Activated CD4-positive, alpha-beta T cell treated with anti-CD3 and anti-CD28 coated beads for 36 hours (primary cell): ENCODE measurements at places on chromosomes 4 and X.

- no peak for DNase-seq
Measured at GRCh38 chr4:109921384-109921808, 8.7 kb downstream of the EGF start.

GRCh38 chr4:17093481-17093880 is 195.0 kb upstream of the LDB2 start:
- no peak for DNase-seq

- no peak for DNase-seq
Measured at GRCh38 chr4:4603067-4603466, 61.2 kb upstream of the STX18 start.

GRCh38 chr4:119307606-119308005 is 14.3 kb downstream of the FABP2 start:
- DNase-seq = no peak

DNA sequence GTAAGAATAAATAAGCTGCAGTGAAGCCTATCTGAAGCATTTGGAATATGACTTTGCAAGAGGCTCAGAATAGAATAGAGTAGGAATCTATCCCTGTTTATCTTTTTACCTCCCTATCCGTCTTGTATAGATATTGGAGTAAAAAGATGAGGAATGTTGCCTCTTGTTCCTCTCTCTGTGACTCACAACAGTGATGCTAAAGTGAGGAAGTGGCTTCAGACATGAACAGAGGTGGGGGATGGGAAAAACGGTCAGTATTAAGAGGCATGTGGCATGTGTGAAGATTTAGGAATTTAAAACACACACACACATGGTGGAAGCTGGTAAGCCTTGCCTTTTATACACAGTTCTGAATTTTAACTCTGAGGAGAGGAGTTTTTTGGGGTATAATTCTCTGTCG is 3.8 kb upstream of the DCAF4L1 start:
- DNase-seq = no peak

- peak; percentile 23 for DNase-seq
Measured at GRCh38 chr4:163331629-163332376, 593 bp downstream of the NPY1R start.

DNA sequence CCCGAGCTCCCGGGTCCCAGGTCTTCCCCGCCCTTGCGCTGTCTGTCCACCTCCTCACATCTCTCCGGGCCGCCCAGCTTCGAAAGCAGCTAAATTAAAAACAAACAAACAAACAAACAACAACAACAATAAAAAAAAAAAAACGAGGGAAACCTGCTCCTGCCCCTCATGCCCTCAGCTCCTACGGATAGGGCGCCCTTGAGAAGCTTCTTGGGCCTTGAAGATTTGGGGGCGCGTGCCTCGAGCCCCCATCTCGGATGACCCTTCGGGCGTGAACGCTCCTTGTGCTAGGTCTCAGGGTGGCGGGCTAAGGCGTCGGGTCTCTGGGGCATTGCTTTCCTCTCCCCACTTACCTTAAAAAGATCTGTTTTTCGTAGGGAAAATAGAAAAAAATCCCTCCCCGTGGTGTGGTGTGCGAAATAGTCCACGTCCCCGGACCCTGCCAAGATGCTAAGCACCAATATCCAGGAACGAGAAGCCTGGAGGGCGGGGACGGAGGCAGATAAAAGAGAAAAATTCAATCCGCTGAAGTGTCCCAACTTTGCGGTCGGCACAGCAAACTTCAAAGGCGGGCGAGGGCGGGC is 603 bp downstream of the NDNF start:
- DNase-seq = no peak

- no peak for DNase-seq
Measured at GRCh38 chr4:183863155-183863825, 41.8 kb upstream of the STOX2 start.

DNA sequence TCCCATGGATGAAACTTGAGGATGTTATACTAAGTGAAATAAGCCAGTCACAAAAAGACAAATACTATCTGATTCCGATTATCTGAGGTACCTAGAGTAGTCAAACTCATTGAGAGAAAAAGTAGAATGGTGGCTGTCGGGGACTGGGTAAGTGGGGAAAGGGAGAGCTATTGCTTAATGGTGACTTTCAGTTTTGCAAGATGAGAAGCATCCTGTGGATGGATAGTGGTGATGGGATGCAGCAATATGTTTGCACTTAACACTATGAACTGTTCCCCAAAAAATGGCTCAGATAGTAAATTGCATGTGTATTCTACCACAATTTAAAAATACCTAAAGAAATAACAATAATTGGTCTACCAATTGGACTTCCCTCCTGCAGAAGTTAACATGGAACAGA is 181.5 kb downstream of the SHROOM3 start:
- DNase-seq = no peak

DNA sequence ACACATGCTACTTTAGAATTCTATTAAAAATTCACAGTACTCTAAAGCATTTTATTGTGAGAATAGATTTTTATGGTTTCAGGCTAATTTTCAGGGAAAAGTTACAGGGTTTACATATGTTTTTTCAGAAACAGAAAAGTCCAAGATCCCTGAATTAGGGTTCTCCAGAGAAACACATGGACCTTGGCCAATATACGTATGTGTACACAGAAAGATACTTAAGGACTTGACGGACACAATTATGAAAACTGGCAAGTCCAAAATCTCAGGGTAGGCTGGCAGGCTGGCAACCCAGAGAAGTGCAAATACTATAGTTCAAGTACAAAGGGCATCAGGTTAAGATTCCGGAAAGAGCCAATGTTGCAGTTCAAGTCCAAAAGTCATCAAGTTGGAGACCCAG is 1897.8 kb upstream of the PCDH10 start:
- no peak for DNase-seq

DNA sequence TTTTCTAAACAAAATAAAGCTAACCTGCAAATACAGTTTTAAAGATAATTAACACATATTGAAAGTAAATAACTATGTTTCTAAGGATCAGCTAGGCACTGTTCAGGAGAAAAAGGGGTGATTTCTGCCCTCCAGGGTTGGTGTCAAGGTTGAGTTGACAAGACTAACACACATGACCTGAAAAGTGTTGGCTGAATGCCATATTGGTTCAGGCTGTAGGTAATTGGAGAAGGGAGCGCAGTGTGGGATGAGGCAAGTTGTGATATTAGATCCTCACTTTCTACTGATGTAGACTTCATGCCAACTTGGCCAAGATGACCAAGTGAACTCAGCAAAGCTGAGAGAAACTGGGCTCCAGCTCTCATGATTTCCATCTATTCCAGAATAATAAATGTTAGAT is 42.2 kb downstream of the PPM1K start:
- no peak for DNase-seq

- no peak for DNase-seq
Measured at GRCh38 chrX:109707319-109707718, 25.7 kb downstream of the ACSL4 start.

DNA sequence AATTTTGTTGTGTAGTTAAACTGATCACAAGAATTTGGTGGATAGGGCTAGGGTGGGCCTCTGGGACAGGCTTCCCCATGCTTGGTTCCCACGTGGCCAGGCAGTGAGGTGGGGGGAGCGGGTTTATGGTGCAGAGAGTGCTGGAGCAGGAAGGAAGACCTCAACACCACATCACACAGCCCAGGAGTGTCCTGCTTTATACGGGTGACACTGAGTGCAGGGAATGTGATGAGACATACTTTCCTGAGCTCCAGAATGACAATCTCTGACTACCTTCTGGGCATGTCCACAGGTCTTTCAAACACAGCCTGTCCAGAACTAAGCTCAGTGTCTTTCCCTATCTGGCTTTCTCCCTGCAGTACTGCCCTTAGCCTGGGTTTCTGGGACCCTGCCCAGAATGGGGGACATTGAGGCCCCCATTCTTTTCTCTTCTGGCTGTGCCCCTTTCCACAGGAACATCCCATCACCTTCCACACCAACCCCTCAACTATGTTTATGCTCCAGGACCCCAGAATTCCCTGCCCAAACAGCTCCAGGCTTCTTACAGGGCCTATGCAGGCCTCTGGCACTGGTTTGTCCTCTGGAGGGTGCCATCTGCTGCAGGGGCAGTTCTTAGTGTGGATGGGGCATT is 36.5 kb upstream of the RASL11B start:
- no peak for DNase-seq

DNA sequence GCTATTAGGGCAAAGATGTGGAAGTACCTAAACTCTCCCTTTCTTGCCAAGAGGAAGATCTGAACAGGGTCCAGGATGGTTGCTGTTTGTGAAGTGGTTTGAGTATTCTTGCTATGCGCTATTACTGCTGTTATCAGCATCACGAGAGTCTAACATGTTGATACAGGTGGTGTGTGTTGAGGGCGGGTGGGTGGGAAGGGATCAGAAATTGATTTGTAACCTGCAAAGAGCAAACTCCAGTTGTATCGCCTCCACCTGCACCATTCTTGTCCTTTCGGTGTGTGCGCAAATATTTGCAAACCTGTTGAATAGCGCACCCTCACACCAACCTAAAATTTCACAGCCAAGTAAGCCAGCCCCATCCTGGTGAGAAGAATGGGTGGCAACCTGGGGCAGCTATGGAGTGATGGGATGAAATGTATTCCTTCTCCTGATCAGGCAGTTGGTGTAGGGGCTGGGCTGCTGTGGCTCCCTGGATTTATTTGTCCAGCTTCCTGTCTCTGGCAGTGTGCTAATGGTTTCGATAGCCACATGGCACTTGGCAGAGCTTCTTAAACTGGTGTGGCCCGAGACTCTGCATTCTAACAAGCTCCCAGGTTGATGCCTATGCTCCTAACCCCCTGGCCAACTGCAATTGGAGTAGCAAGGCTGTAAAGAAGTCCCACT is 102.6 kb upstream of the SCML1 start:
- no peak for DNase-seq
